ENCODE measurements at places on chromosomes 12 and 14.
A peak's percentile ranks its signal among the peaks of the same experiment; 100 is the strongest.

GRCh38 chr12:70722584-70723343 is 85.5 kb upstream of the PTPRB start:
- DNase-seq: no peak

DNA sequence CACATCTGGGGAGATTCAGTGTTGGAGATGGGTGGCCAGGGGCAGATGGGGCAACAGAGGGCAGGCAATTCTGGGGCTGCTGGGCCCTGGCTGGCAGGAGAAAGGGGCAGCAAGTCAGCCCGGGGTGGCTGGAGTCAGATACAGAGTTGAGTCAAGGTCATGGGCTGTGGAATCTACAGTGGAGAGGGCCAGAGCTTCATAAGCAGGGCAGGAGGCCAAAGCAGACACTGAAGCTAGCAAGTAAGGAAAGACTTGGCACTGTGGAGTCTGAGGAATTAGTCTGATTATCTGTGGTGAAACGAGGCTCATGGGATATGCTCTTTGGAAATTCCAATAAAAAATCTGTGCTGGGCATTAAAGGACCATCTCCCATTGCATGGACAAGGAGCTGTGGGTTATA is 95.5 kb downstream of the TMX1 start:
- DNase-seq: peak; percentile 55

GRCh38 chr12:11706509-11707379 is 57.3 kb downstream of the ETV6 start:
- DNase-seq: no peak

DNA sequence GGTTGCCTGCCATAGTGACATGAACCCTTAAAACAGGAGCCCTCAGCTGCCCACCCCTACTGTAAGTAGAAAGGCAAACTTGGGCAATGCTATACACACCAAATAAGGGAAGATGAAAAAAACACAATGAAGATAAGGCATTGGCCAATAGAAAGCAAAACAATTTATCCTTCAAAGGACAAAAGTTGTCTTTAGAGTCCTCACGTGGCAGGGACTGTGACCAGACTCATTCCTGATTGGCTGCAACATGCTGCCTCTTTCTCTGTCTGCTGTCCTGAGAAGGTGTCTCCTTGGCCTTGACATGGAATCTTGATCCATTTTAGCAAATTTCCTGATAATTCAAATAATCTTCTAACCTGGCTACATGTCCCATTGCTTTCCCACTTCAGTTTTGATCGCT is 131.9 kb downstream of the GPR135 start:
- DNase-seq: no peak

DNA sequence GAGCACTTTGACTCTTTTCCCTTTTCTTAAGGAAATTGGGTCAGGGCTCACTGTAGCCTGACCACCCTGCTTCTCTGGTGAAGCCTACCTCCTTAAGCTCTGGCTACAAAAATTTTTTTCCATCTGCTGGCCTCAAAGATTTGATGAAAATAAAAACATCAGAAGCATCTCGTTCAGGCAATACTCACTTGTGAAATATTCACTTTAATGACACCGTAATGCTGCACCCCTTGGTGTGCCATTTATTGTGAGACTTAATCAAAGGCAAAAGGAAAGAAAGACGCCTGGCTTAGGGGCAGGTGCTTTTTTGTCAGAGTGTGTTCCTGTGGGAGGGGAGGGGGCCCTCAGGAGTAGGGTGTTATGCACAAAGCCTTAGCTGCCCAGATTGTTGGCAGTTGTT is 155.0 kb upstream of the TMPO start:
- DNase-seq: no peak

GRCh38 chr14:79383475-79383874 is 827.8 kb downstream of the DIO2 start:
- no peak for DNase-seq

- no peak for DNase-seq
Measured at GRCh38 chr12:92721656-92722055, 18.9 kb downstream of the PLEKHG7 start.

GRCh38 chr12:82430541-82431145 is 72.3 kb downstream of the METTL25 start:
- no peak for DNase-seq

DNA sequence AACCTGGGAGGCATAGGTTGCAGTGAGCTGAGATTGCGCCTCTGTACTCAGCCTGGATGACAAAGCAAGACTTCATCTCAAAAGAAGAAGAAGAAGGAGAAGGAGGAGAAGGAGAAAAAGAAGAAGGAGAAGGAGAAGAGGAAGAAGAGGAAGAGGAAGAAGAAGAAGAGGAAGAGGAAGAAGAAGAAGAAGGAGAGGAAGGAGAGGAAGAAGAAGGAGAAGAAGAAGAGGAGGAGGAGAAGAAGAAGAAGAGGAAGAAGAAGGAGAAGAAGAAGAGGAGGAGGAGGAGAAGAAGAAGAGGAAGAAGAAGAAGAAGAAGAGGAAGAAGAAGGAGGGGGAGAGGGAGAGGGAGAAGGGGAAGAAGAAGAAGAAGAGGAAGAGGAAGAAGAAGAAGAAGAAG is 12.9 kb upstream of the KRT8 start:
- DNase-seq: no peak

GRCh38 chr12:95693689-95694088 is 96.9 kb downstream of the NTN4 start:
- no peak for DNase-seq

DNA sequence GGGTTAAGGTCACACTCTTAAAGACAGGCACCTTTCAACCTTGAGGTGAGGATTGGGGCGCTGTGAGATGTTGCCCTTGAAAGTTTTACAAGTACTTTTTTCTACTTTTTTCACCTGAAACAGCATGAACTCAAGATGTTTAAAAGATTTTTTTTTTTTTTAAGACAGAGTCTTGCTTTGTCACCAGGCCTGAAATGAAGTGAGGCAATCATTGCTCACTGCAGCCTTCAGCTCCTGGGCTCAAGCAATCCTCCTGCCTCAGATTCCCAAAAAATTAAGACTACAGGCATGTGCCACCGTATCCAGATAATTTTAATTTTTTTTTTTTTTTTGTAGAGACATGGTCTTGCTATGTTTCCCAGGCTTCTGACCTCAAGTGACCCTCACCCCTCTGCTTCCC is 243.9 kb downstream of the DIO2 start:
- no peak for DNase-seq

DNA sequence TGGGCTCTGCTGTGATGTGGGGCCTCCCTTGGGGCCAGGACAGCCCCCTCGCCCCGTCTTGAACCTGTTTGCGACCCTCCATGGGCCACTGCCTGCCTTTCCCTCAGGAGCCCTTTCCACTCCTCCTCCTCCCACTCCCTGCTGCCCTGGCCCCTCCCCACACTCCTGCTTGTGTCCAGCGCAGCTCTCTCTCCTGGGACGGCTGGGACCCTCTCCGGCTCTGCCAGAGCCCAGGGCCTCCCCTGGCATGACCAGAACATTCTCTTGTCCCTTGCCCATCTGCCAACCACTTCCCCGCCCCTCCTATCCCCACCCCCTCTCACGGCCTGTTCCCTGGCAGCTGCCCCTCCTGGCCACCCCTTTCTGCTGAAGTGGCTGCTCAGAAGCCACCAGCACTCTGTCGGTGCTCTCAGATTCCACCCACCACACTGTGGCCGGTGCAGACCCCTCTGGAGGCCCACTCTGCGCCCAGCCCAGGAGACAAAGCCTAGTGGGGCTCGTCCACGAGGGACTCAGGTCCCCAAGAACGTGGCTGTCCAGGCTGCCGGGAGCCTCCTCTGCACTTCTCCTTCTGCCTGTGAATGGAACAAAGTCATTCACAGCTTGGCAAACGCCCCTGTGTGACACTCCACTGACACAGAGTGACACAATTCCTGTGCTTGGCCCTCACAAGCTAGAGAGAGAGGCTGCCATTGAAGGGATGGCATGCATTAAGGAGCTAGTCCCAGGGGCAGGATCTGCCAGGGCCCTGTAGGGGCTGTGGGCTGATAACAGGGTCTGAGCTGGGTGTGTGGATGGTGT is 1.4 kb downstream of the ASPG start:
- DNase-seq: no peak

GRCh38 chr12:47813511-47814196 is 6.0 kb downstream of the HDAC7 start:
- DNase-seq: no peak

DNA sequence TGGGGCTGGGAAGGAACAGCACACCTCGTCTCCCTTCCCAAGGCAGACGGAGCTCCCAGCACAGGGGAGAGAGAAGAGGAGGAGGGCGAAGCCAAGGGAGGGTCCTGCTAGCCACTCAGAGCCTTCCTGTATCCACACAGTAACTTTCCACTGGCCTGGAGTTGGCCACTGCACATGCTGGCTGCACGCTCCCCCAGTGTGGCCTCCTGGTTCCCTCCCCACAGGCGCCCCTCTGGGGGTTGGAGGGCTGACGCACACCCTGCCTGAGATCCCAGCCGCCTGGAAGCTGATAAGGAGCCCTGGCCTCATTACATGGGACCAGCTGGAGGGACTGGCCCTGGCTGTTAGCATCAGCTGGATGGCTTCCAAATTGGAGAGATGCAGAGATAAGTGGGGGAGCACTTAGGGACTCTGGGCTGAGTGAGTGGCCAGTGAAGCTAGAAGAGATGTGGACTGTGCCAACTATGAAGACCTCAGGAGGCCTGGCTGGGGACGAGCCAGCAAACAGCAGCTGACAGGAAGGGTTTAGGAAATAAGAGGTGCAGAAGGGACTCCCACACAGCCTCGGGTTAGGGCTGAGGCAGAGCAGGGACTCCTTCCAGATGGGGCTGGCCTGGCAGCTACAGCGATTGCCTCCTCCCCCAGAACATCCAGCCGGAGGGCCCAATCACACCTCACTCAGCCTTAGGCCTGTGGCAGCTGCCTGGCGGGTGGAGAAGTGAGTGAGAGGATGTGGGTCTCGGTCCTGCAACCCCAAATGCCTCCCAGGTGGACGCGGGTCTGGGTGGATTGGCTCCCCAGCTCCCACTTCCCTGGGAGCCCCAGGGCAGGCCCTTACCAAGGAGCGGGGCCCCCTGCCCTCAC is 26.3 kb upstream of the BCDIN3D start:
- DNase-seq: peak; percentile 99

DNA sequence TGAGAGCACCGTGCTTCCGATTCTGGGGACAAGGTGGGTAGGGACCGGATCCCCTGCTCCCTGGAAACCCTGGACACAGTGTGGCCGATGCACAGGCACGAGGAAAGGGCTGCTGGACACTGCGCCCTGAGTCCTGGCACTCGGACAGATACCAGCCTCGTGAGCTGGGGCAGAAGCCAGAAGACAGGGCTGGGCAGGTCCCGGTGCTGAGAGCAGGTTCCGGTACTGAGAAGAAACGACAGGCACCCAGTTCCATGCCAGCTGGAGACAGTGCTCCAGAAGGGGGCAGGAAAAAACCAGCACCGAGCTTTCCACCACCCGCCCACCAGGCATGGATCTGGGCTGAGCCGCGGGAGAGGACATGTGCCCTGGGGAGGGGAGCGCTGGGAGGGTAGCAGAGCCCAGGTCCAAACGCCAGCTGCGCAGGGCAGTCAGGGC is 6.5 kb downstream of the XRCC3 start:
- DNase-seq: no peak

DNA sequence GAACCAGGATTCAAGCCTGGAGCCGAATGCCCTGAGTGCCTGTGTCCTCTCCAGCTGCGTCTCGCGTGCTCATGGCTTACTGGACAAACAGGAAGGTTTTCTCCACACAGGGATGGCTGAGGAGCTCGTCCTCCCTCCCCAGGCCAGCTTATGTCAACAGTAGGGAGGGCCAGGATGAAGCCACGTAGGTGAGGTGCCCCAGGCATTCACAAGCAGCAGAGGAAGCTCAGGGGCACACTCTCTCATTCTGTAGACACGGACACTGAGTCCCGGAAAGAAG is 49.3 kb downstream of the TRPV4 start:
- no peak for DNase-seq

- no peak for DNase-seq
Measured at GRCh38 chr12:84969226-84969625, 56.6 kb upstream of the SLC6A15 start.

- no peak for DNase-seq
Measured at GRCh38 chr12:52876372-52876771, 27.6 kb upstream of the KRT78 start.

DNA sequence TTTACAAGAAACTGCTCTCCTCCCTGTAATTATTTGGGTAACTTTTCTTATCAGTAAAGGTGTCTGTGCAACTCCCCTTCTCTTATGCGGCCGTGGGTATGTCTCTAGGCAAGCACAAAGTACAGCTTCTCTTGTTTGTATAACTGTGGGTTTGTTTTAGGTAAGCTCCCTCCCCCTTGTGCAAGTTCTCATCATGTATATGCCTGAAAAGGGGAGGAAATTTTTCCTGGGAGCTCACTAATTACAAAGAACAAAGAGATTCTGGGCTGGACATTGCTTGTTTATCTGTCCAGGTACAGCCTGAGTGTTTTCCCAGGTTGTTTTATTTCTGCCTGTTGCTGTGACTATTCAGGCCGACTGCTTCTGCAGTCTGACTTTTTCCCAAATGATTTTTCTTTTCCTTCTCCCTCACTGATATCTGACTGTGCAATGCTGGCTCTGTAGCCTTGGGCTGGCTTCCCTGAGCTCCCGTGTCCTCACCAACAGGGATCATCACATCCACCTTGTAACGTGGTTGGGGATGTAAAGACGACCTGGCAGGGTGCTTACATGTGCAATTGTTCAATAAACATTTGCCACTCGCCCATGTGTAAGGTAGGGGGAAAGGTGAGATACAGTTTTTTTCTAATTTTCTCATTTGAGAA is 916.5 kb downstream of the AACS start:
- no peak for DNase-seq
